Panc1 (cell line): ENCODE measurements at places on chromosomes 1 and 21.

DNA sequence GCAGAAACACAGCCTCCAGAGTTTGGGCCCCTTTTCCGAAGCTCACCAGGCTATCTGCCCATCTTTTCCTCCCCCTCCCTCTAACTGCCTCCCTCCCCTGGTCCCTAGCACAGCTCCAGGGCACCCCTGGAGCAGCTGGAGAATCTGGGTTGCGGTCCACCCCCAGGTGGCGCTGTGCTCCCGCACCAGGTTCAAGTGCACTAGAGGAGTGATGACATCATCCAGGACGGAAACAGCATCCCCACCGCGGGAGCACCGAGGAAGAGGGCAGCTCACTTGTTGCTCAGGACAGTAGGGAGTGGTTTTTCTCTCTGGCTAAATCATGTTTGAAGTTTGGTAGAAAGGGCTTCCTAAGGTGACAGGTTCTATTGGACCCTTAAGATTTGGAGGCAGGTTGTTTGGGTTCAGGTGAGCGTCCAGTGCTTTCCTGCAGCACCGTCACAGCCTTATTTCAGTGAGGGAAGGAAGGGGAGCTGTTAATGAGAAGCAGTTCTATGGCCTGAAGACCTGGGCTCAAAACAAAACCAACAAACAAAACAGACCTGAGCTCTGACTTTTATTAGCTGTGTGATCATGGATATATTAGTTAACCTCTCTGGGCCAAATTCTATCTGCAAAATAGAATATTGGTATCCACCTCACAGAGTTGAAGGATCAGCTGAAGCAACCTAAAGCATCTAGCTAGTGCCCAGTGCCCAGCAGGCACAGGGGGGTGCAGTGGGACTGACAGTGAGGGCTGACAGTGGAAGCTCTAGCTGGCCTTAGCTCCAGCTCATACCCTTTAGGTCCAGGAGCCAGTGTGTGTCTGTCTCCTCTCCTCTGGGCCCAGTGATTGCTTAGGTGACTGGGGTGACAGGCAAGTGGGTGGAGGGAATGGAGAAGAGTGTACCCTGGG, 7.5 kb downstream of the SHISA4 start:
- no peak for DNase-seq

DNA sequence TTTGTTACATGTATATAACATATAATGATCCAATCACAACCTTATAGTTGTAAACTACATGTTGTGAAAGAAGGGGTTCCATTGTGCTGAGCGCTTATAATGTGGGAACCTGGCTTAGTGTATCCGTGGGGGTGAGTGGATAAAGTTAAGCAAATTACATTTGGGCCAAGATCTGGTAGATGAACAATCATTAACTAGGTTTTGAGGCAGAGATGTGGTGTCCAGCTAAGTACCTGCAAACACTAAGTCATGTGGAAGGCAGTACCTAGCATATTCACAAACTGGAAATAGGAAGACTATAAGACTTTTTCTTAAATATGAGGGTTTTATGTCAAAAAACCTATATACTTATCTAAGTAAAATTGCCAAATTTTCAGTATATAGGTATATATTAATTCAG, 167.2 kb upstream of the PDE4B start:
- DNase-seq, result no peak

- no peak for DNase-seq
Observed at GRCh38 chr1:227937838-227938145, 9.9 kb downstream of the WNT9A start.

GRCh38 chr1:99269321-99269720, 5.0 kb downstream of the PLPPR4 start:
- no peak for DNase-seq

- no peak for DNase-seq
Observed at GRCh38 chr1:193103759-193104501, 1.3 kb downstream of the GLRX2 start.

DNA sequence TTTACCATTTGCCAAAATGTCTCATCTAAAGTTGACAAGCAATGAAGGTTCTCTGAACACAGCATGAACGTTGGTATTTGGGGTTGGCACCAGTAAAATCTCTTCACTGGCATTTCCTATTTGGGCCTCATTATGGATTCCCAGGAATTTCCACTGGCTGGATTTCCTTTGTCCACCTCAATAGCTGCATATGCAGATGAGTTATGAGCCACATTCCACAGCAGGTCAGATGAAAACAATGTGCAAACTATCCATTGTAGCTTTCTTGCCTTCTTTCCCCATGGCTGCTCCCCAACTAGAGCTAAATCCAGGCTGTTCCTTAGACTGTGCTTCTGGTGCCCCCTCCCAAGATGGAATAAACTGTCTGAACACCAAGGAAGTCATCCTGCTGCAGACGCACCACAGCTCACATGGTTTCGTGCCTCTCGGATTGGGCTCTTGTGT, 168.1 kb upstream of the FGGY start:
- DNase-seq, result no peak

DNA sequence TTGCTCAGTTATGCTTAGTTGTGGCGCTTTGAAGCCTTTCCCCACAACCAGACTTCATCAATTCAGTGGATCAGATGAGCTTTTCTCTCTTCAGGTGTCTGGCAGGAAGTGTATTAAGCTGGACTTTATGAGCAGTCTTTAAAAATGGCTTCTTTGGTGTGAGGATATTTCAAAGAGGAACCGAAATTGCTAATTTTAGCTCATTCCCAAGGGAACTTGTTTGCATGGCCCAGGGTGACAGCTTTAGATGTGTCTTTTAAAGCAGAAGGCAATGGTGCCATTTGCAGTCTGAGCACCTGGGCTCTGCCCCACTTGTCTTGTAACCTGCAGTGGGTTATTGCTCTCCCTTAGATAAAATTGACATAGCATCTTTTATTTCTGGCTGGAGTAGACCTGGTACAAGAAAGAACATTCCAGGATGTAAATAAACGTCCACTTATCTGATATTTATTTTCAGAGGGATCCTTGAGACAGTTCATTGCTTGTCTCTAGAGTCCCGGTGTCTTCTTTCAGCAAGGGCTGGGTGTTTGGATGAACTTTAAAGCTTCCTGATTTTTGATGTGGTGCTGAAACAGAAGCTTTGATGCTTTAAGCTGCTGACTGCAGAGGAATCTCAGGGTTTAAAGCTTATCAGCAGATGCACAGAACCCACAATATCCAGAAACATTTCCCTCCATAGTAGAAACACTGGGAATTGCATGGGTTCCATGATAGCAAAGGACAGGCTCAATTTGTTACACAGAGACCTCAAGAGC, 241.7 kb downstream of the ADGRL2 start:
- no peak for DNase-seq
